ENCODE measurements at places on chromosomes 5 and 9. TPM values are rescaled to one million over a fixed set of nuclear protein-coding genes. Genes with fewer than 3 reads are reported as not detected.

Gene INSL4
- not detected for total RNA-seq

Gene IFNA13
- total RNA-seq, result not detected

Gene BRD8
- total RNA-seq, result 42.0 TPM

Gene ALDH1A1
- total RNA-seq, result not detected

Gene IL9
- not detected for total RNA-seq

Gene PRPF4
- 56.5 TPM for total RNA-seq

Gene CAMK4
- 79.7 TPM for total RNA-seq

Gene INPP5E
- 13.8 TPM for total RNA-seq

Gene CKMT2
- not detected for total RNA-seq

Gene SLC34A3
- total RNA-seq, result not detected

Gene CYSRT1
- 0.34 TPM for total RNA-seq

Gene FIBCD1
- not detected for total RNA-seq

Gene MEIKIN
- not detected for total RNA-seq

DNA sequence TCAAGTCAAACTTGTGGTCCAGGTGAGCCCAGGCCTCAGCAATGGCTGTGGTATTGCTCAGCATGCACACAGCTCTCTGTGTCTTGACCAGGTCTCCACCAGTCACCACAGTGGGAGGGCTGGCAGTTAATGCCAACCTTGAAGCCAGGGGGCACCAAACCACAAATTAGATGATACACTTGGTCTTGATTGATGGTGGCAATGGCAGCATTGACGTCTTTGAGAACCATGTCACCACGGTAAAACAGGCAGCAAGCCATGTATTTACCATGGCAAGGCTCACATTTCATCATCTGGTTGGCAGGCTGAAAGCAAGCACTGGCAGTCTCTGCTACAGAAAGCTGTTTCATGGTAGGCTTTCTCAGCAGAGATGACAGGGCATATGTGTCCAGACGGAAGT, 40.0 kb downstream of the NIM1K start:
- no peak overlapping the region for H3K4me3 ChIP-seq
- no peaks in the 10 kb centered on the region for H3K36me3 ChIP-seq
- no peak overlapping the region for H3K27ac ChIP-seq
- peaks cover 4% of the 10 kb centered on the region for H3K4me1 ChIP-seq
- DNase-seq, result peak; percentile 49
- H3K27me3 ChIP-seq, result no peaks in the 10 kb centered on the region

GRCh38 chr5:6820851-6821479, 107.7 kb downstream of the TENT4A start:
- peak; percentile 71 for DNase-seq
- H3K4me3 ChIP-seq, result no peak overlapping the region

- H3K36me3 ChIP-seq, result peaks cover 31% of the 10 kb centered on the region
- no peak overlapping the region for H3K4me3 ChIP-seq
- peaks cover 46% of the 10 kb centered on the region for H3K4me1 ChIP-seq
These were observed 93.5 kb downstream of the PLPP1 start for GRCh38 chr5:55441107-55441771.

DNA sequence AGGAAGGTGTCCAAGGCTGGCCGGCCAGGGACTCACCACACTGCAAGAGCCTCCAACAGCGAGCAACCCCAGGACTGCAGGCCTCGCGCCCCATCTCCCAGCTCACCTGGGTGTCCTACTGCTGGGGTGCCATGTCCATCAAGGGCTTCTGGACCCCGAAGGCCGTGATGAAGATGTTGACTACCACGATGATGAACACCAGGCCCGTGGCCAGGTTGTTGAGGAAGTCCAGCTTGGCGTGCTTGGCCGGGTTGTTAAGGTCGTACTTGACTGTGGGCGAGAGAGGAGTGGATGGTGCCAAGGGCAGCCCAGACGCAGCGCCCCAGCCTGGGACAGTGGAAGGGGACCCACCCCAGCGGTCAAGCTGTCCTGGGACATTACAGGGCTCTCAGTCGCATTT, 9.3 kb downstream of the NINJ1 start:
- H3K36me3 ChIP-seq, result peaks cover 39% of the 10 kb centered on the region
- DNase-seq, result peak; percentile 1
- H3K4me3 ChIP-seq, result no peak overlapping the region
- no peaks in the 10 kb centered on the region for H3K27me3 ChIP-seq
- peak overlapping the region; percentile 6 for H3K27ac ChIP-seq

GRCh38 chr5:160537940-160538339, 116.3 kb downstream of the PTTG1 start:
- peaks cover 7% of the 10 kb centered on the region for H3K27me3 ChIP-seq
- DNase-seq, result peak; percentile 3
- peaks cover 5% of the 10 kb centered on the region for H3K4me1 ChIP-seq
- H3K4me3 ChIP-seq, result no peak overlapping the region
- no peak overlapping the region for H3K27ac ChIP-seq

DNA sequence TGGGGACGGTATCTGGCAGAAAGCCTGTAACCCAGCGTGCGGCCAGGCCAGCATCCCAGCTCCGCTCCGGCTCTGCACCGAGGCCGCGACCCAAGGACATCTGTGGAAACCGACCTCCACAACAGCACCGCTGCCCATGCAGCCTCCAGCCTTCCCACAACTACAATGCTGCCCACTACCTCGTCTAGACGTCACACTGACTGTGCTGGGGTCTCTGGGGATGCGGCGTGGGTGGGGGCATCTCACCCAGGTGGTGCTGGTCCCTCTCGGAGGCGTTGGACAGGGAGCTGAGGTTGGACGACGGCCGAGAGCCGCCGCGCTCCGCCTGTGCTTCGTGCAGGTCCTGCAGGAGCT, 14.4 kb upstream of the ZDHHC11 start:
- H3K36me3 ChIP-seq, result peaks cover 36% of the 10 kb centered on the region
- H3K4me3 ChIP-seq, result no peak overlapping the region
- H3K27ac ChIP-seq, result no peak overlapping the region
- no peak for DNase-seq
- H3K27me3 ChIP-seq, result no peaks in the 10 kb centered on the region

- no peak for DNase-seq
- H3K4me3 ChIP-seq, result no peak overlapping the region
- H3K4me1 ChIP-seq, result no peaks in the 10 kb centered on the region
These were observed 248.7 kb downstream of the NR3C1 start for GRCh38 chr5:143154510-143155370.

GRCh38 chr9:14307989-14308852, 5.7 kb downstream of the NFIB start:
- DNase-seq, result no peak
- peaks cover 48% of the 10 kb centered on the region for H3K27me3 ChIP-seq
- H3K4me3 ChIP-seq, result no peak overlapping the region
- H3K4me1 ChIP-seq, result peaks cover 5% of the 10 kb centered on the region

DNA sequence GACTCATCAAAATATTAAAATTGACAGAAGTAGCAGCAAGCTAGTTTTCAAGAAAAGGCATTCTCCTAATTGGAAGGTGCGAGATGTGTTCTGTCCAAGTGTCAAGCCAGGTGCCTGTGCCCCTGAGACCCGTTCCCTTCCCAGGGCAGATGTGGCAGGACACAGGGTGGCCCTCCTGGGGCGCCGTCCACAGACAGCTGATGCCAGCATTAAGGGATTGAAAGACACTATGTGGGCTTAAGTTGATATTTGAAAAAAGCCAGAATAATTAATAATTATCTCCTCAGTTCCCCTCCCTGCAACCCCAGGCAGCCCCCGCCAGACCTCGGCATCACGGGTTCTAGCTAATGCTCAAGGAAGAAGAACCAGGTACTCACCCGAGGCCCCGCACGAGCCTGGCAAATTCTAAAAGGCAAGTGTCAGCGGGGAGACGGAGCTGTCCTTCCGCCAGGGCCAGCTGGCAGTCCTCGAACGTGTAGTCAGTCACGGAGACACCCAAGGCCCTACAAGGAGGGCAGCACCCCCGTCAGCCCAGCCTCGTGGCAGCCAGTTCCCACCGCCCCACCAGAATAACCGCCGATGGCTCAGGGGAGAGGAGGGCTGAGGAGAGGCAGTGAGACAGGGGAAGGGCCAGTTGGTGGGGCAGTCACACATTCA, 29.1 kb upstream of the SLC6A3 start:
- no peak overlapping the region for H3K4me3 ChIP-seq
- DNase-seq, result no peak
- no peaks in the 10 kb centered on the region for H3K27me3 ChIP-seq
- H3K4me1 ChIP-seq, result no peaks in the 10 kb centered on the region

GRCh38 chr5:88829054-88829453, 53.9 kb downstream of the MEF2C start:
- peak overlapping the region; percentile 73 for H3K27ac ChIP-seq
- DNase-seq, result no peak
- H3K4me1 ChIP-seq, result peaks cover 63% of the 10 kb centered on the region
- no peaks in the 10 kb centered on the region for H3K36me3 ChIP-seq
- no peaks in the 10 kb centered on the region for H3K27me3 ChIP-seq

GRCh38 chr5:157253547-157253946, 12.4 kb upstream of the CYFIP2 start:
- peak overlapping the region; percentile 28 for H3K4me3 ChIP-seq
- peaks cover 94% of the 10 kb centered on the region for H3K4me1 ChIP-seq
- peaks cover 80% of the 10 kb centered on the region for H3K36me3 ChIP-seq
- H3K27ac ChIP-seq, result peak overlapping the region; percentile 95

GRCh38 chr5:89930591-89931392, 478.8 kb downstream of the CETN3 start:
- no peaks in the 10 kb centered on the region for H3K27me3 ChIP-seq
- H3K27ac ChIP-seq, result no peak overlapping the region
- no peaks in the 10 kb centered on the region for H3K4me1 ChIP-seq

DNA sequence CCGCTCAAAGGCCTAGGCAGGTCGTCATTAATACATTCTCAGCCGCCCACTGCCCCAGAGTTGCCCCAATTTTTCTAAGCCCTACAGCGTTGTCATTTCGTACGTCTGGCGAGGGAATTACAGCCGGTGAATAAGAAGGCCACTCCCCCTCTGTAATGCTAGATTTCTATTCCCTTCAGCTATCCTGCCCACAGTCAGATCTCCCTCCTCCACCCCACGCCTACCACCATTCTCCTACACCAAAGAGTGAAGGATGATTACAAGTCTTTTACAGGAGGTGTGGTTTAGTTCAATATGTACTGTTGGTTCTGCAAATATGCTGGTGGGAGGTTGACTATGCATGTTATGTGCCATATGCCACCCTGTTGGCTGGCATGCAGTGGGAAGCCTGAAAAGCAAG, 83.7 kb upstream of the SMIM15 start:
- no peaks in the 10 kb centered on the region for H3K36me3 ChIP-seq
- no peak for DNase-seq
- H3K27me3 ChIP-seq, result peaks cover 4% of the 10 kb centered on the region
- no peaks in the 10 kb centered on the region for H3K4me1 ChIP-seq

Data from activated CD8-positive, alpha-beta T cell treated with anti-CD3 and anti-CD28 coated beads for 36 hours (primary cell).